NCI-H345 (cell line): ENCODE measurements at places on chromosomes 16 and 17.

DNA sequence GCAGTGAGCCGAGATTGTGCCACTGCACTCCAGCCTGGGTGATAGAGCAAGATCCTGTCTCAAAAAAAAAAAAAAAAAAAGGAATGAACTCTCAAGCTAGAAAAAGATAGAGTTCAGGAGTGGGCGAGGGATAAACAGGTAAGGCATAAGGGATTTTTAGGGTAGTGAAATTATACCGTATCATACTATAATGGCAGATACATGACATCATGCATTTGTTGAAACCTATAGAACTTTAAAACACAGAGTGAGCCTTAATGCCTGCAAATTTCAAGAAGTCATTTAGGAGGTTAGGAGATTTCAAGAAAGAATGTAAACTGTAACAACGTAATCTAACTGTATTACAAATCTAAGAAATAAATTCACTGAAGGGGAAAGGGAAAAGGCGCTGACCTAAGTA lies 20.4 kb downstream of the SKAP1 start:
- no peak for DNase-seq

DNA sequence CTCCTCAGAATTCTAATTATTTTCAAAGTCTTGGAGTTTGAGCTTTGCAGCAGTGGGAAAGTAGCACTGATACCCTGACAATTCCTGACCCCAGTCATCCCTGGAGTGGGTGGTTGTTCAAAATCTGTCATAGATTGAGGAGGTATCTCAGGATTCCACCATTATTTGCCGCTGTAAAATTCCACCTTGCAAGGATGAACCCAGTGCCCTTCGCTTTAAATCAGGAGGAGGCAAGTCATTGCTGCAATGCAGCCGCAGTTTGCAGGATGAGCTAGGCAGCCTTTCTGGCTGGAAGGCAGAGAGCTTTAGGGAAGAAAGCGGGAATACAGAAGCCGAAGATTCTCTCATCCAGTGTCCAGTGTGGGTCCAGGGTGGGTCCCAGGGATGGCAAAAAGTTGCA lies 296.9 kb downstream of the RBFOX1 start:
- no peak for DNase-seq

DNA sequence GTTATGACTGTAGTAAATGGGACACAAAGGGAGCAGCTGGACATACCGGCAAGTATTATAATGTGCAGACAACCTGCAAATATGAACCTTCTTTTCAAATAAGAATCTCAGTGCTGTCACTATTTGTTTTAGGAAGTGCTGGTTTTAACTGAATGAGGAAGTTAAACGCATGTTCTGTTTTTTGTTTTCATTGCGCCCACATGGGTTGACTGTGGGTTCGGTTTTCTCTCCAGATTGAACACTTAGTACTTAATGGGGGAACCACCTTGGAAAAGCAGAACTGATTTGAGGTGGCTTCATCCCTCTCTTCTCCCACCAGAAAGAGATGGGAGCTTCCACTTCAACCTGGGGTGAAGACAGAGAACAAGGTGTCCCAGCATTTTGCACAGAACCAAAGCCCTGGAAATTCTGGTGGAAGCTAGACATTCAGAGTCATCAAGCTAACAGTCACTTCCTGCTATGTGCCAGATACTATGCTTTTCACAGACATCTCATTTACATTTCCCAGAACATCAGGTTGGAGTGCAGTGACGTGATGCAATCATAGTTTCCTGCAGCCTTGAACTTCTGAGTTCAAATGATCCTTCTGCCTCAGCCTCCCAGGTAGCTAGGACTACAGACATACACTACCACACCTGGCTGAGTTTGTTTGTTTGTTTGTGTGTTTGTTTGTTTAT lies 149.8 kb downstream of the CDH13 start:
- DNase-seq = no peak

GRCh38 chr17:67044940-67045339 lies 586 bp downstream of the CACNG1 start:
- no peak for DNase-seq

DNA sequence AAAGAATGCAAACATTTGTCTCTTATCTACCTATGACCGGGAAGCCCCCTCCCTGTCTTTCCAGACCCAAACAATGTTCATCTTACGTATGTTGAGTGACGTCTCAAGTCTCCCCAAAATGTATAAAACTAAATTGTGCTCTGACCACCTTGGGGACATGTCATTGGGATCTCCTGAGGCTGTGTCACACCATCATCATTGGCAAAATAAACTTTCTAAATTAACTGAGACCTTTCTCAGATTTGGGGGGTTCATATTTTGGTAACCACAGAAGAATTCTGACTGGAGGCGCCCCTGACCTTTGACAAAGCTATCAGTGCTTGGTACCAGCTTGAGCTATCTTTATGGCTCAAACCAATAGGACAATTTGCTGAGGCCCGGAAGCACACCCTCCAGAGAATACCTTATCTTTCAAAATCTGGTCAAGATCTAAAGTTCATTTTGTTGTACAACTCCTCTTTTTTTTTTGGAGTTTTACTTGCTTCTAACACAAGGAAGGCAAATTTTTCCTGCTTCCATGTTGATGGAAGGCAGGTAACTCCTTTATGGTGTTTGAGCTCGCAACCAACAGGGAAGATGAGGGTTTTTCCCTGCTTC lies 2.5 kb upstream of the LDHD start:
- no peak for DNase-seq

- no peak for DNase-seq
Observed at GRCh38 chr17:72123530-72124437, 3.0 kb downstream of the SOX9 start.

DNA sequence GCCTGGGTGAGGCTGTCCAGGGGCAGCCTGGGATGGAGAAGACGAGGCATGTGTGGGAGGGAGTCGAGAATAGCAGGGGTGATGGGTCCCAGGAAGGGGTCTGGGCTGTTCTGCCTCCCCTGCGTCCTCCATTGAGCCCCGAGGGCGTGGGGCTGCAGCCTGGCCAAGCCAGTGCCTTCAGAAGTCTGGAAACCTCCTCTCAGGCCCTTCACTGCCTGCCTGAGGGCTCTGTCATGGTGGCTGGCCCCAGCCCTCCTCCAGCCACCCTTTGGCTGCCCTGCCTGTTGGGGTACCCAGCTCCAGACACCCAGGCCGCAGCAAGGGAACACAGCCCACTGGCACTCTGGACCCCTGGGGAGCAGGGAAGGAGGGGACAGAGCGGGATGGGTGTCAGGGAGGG lies 27.6 kb downstream of the ENGASE start:
- no peak for DNase-seq

- no peak for DNase-seq
Observed at GRCh38 chr16:85928401-85928820, 29.4 kb downstream of the IRF8 start.

DNA sequence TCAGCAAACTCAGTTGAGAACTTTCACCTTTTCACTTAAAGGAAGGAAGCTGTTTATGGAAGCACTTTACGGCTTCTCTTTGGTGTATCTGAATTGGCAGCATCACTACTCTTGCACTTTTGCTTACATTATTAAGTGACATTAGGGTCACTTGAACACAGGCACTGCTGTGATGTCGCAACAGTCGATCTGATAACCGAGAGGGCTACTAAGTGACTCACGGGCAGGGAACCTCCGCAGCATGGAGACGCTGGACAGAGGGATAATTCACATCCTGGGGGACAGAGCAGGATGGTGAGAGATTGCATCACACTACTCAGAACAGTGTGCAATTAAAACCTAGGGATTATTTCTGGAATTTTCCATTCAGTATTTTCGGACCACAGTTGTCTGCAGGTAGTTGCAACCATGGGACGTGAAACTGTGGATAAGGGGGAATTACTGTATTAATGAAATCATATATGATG lies 56.5 kb downstream of the DNAH2 start:
- DNase-seq = no peak

GRCh38 chr16:58495521-58496331 lies 4.2 kb upstream of the NDRG4 start:
- no peak for DNase-seq

- DNase-seq = no peak
Observed at GRCh38 chr17:70588003-70588402, 418.7 kb downstream of the KCNJ2 start.

GRCh38 chr17:37683454-37683984 lies 40.3 kb upstream of the DDX52 start:
- no peak for DNase-seq

DNA sequence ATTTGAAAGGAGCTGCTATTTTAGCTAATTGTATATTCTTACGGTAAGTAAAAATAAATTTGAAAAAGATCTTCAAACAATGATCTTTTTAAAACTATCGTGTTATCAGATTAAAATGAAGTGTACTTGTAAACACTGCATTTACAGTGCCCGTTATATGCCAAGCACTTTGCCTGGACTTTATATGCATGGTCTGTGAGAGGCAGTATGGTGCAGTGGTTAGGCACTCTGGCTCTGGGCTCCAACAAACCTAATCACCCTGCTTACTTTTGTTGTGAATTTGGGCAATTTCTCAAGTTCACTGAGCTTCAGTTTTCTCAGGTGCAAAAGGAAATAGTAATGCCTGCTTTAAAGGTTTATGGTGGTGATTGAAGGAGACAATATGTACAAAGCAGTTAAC lies 1.4 kb downstream of the PMP22 start:
- no peak for DNase-seq

- no peak for DNase-seq
Observed at GRCh38 chr17:41635121-41636097, 11.0 kb upstream of the KRT17 start.

DNA sequence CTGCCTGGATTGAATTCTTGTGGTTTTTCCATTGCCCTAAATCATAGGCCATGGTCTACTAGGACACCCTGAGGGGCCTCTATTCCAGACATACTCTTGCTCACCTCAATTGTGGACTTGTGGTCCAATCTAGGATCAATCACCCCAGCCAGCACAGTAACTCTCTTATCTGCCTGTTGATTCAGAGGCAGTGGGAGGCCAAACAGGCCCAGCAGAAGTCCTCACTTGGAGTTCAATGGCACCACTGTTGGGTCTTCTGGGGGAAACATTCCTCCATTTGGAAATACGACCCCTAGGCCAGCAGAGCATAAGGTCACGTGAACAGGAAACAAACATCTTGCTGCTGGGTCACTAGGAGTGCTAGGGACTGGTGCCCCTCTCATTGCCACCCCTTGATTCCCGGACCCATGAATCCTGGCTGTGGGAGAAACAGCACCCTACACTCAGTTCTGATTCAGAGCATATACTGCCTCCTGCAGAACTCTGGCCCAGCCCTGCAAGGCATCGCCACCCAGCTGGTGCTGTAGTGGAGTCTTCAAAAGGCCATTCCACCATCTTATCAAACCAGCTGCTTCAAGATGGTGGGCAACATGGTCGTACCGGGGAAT lies 6.8 kb upstream of the NXN start:
- no peak for DNase-seq

GRCh38 chr17:62720126-62720850 lies 87.8 kb downstream of the MARCHF10 start:
- no peak for DNase-seq
